DND-41 (cell line): ENCODE measurements at places on chromosomes 1 and 21.

DNA sequence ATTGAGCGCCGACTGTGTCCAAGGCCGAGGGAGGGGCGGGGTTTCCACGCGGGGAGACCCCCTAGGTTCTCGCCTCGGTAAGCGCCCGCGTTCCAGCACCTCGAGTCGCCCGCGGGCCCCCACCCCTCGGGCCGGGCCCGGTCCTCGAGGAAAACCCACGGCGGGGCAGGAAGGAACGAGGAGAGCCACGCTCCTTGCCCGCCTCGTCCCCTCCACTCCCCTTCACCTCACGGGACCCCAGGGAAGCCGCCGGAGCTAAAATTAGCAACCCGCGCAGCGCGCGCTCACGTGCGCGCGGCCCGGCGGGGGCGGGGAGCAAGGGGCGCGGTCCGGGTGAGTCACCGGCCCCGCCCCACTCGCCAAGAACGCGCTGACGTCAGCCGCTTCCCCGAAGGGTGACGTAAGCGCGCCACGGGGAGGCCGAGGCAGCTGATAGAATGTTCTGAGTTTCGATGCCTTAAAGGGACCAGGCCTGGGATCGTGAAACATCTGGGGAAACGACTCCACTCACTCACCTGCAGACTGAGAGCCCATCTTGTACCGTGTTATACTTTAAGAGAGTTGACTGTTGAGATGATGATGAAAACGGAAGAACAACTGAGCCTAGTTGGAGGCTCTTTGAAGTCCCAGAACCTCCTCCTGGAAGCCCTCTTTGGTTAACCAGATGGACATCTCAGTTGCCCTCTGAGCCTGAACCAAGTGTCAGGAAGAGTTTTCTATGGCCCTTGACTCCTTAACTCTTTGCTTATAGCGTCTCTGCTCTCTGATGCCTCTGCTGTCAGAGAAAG, 49.7 kb upstream of the ATF3 start:
- peak; percentile 92 for DNase-seq

DNA sequence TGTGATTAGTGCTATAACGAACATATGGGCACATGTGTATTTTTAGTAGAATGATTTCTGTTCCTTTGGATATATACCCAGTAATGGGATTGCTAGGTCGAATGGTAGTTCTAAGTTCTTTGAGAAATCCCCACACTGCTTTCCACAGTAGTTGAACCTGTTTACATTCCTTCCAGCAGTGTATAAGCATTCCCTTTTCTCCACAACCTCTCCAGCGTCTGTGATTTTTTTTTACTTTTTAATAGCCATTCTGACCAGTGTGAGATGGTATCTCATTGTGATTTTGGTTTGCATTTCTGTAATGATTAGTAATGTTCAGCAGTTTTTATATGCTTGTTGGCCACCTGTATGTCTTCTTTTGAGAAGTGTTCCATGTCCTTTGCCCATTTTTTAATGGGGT, 81.8 kb upstream of the SLC44A3 start:
- no peak for DNase-seq

DNA sequence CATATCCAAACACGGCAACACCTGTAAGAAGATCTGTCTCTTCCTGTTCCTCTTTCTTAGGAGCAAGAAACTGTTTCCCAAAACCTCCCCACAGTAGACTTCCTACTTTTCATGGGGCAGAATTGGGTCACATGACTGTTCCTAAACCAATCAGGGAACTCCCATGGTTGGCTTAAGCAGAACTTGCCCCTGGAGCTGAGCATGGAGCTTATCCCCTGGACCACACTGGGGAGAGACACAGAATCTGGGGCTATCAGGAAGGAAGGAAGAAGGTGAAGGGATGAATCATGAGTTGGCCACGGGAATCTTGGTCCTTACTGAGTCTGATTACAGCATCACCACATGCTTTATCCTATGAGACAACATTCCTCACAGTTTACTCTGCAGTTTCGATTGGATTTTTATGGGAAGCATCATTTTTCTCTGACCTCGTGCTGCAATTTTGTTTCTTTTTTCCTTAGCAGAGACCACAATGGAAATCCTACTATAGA, 81.8 kb downstream of the CDC7 start:
- no peak for DNase-seq

GRCh38 chr1:156379420-156380165, 10.6 kb downstream of the RHBG start:
- no peak for DNase-seq

GRCh38 chr1:201049248-201049831, 25.8 kb upstream of the KIF21B start:
- no peak for DNase-seq

DNA sequence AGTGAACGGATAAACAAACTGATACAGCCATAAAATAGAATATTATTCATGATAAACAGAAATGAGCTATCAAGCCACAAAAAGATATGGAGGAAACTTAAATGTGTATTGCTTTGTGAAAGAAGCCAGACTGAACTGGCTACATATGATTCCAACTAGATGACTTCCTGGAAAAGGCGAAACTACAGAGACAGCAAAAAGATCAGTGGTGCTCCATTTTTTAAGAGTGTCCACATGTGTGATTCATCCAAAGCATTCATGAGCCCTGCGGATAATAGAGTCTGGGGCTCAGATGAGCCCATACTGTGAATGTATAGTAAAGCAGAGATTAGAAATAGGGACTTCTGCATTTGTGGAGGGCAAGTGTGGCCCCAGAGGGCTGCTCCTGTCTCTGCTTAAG, 7.8 kb upstream of the TMEM222 start:
- DNase-seq: no peak

DNA sequence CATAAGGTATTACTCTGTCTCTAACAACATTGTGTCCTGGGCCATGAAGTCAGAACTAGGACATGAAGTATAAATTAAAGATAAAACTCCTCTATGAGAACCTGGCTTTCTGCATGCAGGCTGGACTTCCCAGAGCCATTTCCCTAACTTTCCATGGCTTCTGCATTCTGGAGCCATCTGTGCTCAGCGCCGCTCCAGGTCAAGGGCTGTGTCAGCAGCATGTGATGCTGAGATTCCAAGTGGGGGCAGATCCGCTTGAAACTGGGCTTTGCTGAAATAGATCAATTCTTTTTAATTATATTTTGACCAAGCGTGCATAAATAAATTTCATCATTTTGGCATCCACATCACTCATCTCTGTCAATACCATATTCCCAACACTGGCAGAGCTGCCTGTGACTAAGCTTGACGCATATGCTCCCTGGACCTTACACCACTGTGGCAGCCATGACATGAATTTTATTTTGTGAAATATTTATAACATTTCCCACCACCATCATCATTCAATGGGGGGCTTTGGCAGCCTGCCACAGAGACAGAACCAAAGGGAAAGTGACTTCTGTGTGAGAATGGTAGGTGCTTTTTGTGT, 110.4 kb upstream of the KCNK1 start:
- no peak for DNase-seq

- no peak for DNase-seq
Observed at GRCh38 chr1:219752645-219753044, 139.7 kb upstream of the ZC3H11B start.
